ENCODE measurements at places on chromosomes 1 and 21.

- no peak for DNase-seq
Observed at GRCh38 chr21:43884012-43884860, 19.2 kb downstream of the AGPAT3 start.

DNA sequence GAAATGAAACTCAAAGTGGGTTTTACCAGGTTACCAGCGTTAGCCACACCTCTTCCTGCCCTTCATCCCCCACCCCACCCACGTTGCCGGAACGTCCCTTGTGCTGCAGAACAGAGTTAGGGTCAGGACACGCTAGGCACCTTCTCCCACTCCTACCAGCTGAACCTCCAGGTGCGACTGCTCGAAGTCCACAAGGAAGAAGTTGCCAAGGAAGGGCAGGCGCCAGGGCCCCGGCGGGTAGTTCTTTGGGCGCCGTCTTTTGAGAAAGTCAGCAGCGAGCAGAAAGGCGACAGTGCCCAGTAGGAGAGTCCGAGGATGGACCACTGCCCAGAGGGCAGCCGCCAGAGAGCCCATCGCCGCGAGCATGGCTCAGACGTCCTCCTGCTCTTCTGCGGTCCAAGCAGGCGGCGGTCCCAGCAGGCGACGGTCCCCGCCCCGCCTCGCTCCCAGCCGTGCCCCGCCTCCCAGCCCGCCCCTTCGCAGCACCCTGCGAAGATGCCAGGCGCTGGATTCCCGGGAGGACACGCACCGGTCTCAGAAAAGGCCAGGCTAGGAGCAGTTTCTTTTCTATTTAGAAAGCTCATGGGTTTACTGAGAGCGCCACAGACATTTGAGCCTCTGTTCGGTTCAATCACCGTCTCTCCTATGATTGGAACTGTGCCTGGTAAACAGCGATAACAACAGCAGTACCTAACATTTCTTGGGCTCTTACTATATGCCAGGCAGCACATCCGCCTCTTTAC is at the start of gene CYP2J2:
Gene CYP2J2 (minus strand): TSS at position 393 of the 743 bp plus-strand sequence. CDS start 27 bp downstream, at position 366.
- DNase-seq = no peak

- no peak for DNase-seq
Observed at GRCh38 chr1:231778009-231778719, 151.6 kb downstream of the DISC1 start.

- no peak for DNase-seq
Observed at GRCh38 chr1:209723756-209724693, 19.4 kb downstream of the HSD11B1 start.

DNA sequence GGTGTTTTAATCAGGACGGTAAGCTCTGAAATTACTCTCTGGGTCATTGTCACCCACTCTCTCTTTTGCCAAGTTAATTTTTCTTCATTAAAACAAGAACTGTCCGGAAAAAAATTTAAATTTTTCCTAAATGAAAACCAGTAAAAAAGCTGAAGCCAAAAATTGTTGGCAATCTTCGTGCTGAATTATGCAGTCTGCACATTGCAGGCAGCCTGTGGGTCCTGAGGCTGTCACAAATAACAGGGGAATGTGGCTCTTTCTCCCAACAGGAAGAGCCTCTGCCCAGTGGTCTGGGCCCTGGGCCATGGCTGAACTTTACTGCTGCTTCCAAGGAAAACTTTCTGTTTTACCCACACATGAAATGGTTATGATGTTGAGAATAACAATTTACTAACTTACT is 153.9 kb upstream of the SPAG17 start:
- DNase-seq = no peak

GRCh38 chr1:171343727-171344472 is 29.9 kb downstream of the FMO4 start:
- no peak for DNase-seq

DNA sequence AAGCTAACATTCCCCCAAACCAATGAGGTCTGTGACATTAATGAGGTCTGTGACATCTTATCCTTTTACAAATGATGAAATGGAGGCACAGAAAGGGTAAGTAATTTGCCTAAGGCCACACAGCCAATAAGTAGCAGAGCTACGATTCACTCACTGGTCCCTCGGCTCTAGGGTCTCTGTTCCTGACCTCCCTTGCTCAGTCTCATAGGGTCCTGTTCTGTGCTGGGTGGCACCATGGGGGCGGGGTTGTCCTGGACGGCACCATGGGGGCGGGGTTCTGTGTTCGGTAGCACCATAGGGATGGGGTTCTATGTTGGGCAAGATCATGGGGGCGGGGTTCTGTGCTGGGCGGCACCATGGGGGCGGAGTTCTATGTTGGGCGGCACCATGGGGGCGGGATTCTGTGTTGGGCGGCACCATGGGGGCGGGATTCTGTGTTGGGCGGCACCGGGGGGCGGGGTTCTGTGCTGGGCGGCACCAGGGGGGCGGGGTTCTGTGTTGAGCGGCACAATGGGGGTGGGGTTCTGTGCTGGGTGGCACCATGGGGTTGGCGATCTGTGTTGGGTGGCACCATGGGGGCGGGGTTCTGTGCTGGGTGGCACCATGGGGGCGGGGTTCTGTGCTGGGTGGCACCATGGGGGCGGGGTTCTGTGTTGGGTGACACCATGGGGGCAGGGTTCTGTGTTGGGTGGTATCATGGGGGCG is 55.6 kb downstream of the CLSTN1 start:
- no peak for DNase-seq

GRCh38 chr1:152970495-152970894 is at the start of gene SPRR4:
TSS of gene SPRR4 (plus strand) at chr1:152970648. CDS start at chr1:152971891, 1,243 bp downstream.
- no peak for DNase-seq

DNA sequence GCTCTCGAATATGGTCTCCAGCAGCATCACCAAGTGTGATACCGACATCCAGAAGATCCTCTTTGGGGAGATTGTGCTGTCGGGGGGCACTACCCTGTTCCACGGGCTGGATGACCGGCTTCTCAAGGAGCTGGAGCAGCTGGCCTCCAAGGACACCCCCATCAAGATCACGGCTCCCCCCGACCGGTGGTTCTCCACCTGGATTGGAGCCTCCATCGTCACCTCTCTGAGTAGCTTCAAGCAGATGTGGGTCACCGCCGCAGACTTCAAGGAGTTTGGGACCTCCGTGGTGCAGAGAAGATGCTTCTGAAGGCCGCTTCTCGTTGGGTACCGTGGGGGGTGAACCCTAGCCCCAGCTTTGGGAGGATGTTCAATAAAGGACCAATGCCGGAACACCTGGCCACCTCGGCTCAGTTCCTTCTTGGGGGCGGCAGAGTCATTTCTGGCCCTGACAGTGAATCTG is 1.3 kb downstream of the ACTRT2 start:
- no peak for DNase-seq

DNA sequence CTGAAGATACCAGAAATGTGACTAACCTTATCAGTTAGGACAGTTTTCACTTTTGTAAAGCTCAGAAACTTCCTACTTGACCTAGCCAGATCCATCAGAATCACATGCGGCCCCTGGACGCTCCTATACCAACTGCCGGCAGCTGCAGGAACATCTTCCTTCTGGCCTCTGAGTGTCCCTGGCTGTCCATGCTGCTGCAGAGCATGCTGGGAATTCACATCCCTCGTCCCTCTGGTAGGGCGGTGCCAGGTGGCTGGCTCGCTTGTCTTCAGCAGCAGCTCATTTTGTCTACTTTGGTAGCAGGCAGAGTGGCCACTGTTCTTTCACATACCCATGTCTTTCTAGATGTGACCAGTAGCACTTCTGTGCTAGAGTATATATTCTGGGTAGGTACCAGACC is 34.4 kb downstream of the HHAT start:
- DNase-seq = no peak

DNA sequence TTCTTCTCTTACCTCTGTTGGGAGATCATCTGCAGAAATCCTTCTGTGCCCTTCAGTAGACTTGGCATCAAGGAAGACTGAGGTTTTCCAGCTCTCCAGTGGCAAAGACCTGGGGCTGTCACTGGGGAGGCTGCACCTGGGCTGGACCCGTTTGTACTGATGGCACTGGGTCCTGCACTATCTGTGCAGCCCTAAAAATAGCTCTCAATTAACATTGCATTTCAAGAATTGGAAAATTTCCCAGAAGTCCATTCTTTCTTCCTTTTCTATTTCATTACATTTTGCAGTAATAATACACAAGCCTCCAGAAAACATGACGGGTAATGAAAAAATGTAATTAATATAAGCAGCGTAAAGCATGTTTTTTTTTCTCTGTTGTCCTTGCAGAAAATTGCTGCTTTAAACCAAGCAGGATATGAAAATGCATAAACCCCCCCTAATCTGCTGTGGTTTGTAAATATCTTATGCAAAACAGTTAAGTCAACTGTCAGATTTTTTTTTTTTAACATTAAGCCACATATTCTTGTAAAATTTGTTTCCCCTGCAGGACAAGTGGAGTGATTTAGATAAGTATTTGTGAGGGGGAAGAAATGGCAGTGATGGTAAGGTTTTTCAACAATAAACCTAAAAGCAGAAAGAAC is 64.9 kb downstream of the LMO4 start:
- DNase-seq = no peak

Data from coronary artery (tissue), 2 donors.